ENCODE measurements at places on chromosomes 5 and 9.

GRCh38 chr9:7984692-7985091 is 185.1 kb upstream of the DMAC1 start:
- no peak for DNase-seq

DNA sequence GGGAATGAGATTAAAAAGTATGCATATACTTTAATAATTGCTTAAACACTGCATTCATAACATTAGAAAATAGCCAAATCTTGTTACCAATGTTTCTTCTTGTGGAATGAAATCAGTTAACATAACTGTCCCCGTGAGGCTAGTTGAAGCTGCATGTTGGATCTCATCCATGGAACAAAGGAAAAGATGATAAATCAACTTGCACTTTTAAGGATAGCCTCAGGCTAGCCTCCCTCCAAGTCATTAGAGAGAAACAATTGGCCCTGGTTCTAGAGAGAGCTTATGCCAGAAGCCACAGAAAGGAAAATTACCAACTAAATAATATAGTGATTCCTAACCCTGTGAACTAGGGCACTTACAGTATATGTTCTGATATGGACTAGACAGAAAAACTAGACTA is 66.9 kb downstream of the GRIN3A start:
- no peak for DNase-seq

- DNase-seq: no peak
Observed at GRCh38 chr9:129640871-129641749, 841 bp downstream of the ASB6 start.

DNA sequence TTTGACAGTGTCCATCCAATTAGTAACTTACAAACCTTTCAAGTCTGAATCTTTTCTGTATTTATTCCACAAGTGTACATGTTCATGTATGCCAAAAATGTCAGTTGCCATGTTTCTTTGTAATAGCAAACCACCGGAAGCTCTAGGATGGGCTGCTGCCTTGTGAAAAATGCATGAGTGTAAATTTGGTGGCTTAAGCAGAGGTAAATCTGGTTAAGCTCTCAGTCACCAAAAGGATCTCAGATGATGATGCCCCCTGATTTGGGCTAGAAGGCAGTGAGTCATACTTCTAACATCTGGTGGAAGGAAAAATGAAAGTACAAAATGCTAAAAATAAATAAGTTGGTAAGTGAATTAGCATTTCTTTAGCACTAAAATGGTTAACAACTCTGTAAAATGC is 567.5 kb downstream of the ELAVL2 start:
- DNase-seq: no peak

DNA sequence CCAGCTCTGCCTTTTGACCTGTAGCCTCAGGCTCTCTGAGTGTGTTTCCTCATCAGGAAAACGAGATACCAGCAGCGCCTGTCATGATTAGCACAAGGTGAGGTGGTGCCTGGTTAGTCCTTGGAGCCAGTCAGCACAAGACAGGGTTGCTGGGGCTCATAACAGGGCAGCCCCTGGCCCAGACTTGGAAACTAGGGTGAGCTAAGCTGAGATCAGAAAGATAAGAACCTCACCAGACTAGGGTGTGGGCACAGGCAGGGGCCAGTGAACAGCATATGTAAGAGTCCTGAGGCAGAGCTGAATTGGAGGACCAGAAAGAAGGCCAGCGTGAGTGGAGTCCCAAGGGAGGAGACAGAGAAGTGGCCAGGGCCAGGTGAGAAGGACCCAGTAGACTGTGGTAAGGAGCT is 42.7 kb upstream of the FUBP3 start:
- DNase-seq: no peak

- no peak for DNase-seq
Observed at GRCh38 chr9:89314955-89315354, 3.3 kb upstream of the SECISBP2 start.

All from LNCaP clone FGC (cell line).